ENCODE measurements at places on chromosomes 1 and 21.

GRCh38 chr21:45540601-45540970, 1.7 kb downstream of the SLC19A1 start:
- no peak for DNase-seq

- no peak for DNase-seq
Measured at GRCh38 chr1:1060281-1061000, 13.7 kb downstream of the RNF223 start.

- no peak for DNase-seq
Measured at GRCh38 chr1:115862403-115862802, 21.5 kb upstream of the NHLH2 start.

DNA sequence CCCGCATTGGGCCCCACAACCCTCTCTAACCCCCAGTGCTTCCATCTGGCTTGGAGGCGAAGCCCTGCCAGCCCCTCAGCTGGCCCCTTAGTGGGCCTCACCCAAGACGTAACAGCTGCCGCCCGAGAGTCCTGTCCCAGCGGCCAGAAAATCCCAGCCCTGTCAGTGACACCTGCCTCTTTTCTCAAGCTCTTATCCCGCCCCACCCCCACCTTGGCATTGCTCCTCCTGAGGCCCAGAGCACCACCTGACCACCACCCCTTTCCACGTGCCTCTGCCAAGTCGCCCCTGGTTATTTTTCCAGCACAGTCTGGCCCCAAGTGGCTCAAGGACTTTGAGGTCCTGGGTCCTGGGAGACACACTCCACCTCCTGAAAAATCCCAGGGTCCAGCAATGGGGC, 5.9 kb upstream of the CTRC start:
- DNase-seq, result no peak

DNA sequence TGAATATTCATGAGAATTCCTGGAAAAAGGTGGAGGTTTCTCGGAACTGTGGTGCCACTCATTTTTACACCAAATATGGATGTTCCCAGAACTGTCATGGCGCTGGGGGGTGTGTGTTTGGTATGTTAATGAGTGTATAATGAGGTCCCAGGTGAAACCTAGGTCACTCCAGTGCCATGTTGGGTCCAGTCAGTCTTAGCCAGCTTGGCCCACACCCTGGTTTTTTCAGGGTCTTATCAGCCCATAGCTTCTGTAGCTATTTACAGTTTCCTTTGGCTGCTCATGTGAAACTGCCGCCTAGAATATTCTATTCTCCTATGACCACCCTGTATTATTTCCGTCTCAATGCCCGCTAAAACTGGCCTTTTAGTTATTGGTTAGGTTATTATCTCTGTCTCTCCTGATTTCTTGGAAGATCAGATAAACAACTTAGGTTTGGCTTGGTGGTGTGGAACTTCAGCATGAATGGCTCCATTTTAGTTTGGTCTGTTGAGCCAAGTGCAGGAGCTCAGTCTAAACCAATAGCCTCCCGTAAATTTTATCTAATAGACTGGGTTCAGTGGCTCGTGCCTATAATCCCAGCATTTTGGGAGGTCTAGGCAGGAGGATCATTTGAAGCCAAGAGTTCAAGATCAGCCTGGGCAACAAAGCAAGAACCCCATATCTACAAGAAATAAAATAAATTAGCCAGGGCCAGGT, 42.1 kb upstream of the EDARADD start:
- DNase-seq, result no peak

GRCh38 chr1:202155478-202156021, 4.9 kb downstream of the PTPN7 start:
- DNase-seq, result peak; percentile 49

- DNase-seq, result no peak
Measured at GRCh38 chr1:74830766-74831165, 97.8 kb downstream of the TYW3 start.

Measured in foreskin fibroblast (primary cell).